ENCODE measurements at places on chromosomes 5 and 9.
A peak's percentile ranks its signal among the peaks of the same experiment; 100 is the strongest.

GRCh38 chr5:150103678-150104549, 17.6 kb upstream of the CSF1R start:
- no peak for DNase-seq

DNA sequence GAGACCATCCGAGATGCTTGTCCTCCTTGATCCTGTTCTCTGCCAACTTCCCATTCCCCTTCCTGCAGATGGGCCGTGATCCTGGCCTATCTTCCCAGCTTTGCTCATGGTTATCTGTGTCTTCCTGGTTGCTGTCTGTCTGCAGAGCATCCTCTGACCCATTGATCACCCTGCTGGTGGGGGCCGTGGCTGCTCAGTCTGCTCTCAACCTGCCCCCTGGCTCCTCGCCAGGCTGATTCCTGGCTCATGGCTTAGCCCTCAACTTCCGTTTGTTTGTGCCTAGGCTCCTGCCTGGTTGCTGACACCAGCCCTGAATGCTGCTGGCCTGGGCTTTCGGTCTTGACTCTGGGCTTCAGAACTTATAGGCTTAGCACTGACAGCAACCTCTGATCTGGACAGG, 67.1 kb upstream of the SMIM15 start:
- DNase-seq = no peak

DNA sequence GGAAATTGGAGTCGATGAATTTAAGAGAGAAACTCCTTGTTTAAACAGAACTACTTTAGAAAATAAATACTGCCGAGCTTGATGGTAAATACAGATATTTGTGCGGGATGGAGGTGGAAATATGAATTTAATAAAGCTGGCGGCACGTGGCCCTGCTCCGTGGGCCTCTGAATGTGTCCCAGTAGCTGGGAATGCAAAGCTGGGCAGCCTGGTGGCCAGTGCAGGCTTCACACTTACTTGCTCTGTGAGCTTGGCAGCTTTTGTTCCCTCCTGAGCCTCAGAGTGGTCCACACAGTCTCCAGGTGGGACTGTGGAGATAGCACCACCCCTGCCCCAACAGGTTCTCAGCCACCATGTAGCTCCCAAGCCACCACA, 45.9 kb downstream of the BARX1 start:
- no peak for DNase-seq

DNA sequence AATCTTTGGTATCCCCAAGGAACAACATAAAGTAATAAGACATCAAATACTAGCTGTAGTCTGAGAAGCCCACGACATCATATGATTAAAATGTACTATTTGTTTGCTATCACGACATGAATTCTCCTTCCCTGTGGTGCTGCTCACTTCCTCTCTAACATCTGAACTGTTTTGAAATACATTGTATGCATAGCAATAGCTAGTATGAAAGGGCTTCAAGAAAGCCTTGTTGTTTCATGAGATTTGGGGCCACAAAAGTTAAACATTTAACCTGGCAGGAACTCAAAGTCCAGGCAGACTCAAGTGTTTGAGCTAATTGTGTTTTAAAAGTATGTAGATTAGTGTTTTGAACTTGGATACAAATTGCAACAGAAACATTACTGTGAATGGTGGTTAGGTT, 237.4 kb upstream of the PTGER4 start:
- DNase-seq = no peak

- no peak for DNase-seq
Measured at GRCh38 chr5:132629230-132629944, 28.6 kb upstream of the IL13 start.

GRCh38 chr5:89313044-89313443, 430.1 kb upstream of the MEF2C start:
- DNase-seq = no peak

- peak; percentile 22 for DNase-seq
Measured at GRCh38 chr9:137550231-137550621, at the start of gene PNPLA7. TSS of gene PNPLA7 (minus strand) at chr9:137550402. CDS start at chr9:137550197, 205 bp downstream.

DNA sequence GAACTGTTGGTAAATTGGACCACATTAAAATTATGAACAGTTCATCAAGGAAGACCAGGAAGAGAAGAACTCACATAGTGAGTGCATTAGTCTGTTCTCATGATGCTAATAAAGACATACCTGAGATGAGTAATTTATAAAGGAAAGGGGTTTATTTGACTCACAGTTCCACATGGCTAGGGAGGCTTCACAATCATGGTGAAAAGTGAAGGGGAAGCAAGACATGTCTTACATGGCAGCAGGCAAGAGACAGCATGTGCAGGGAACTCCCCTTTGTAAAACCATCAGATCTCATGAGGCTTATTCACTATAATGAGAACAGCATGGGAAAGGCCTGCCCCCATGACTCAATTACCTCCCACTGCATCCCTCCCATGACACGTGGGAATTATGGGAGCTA, 135.9 kb upstream of the MAN2A1 start:
- DNase-seq = no peak

DNA sequence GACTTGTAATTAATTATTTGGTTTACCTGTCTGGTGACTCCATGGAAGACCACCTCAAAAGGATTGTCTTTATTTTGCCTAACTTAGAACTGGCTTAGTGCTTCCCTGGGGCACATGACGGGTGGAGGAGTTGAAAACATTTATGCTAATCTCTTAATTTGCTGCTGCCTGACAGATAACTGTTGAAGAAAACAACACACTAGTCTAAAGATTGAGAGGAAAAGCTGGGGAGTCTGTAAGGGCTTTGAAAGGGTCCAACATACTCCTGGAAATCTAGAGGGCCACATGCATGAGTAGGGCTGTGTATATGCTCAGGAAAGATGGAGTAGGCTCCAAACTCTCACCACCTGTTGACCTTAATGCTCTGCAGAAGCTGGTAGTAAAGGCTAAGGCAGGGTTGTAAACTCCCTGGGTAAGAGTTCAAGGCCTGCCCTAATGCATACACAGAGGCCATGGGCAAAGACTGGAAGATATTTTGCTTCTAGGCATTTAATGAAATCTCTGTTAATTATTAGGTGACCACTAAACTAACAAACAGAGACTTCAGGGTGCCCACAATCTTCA, 40.7 kb downstream of the NR3C1 start:
- DNase-seq = no peak

DNA sequence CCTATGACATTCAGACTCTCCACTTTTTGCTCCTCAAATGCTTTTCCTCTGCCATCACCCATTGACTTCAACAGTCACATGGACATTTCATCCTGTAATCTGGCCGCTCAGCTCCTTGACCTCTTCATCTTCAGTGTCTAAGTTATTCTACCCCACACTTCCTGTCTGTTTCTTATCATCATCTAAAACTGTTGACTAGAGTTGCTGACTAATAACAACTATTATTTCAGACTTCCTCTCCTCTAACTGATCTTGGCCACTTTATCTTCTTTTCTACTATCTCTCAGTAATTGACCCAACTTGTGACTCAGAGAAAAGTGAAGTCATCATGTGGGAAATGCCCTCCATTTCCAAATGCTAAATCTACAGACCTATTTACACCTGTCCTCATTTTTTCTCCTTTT, 254.7 kb upstream of the TRPC7 start:
- no peak for DNase-seq

GRCh38 chr5:101679816-101680215, 616.3 kb downstream of the SLCO4C1 start:
- no peak for DNase-seq

GRCh38 chr5:10761933-10762775, 1.1 kb upstream of the DAP start:
- no peak for DNase-seq

DNA sequence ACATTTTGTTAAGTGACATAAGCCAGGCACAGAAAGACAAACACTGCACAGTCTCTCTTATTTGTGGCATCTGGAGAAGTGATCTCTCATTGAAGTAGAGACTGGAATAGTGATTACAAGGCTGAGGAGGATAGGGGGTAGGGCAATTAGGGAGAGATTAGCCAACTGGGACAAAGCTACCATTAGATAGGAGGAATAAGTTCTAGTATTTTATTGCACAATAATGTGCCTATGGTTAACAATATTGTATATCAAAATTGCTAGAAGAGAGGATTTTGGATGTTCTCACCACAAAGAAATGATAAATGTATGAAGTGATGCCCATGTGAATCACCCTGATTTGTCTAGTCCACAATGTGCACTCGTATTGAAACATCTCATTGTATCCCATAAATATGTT, 281.8 kb downstream of the MTRR start:
- no peak for DNase-seq

GRCh38 chr9:88302579-88303324, 85.5 kb upstream of the SPIN1 start:
- DNase-seq = no peak

All from memory B cell (primary cell).